SK-N-DZ (cell line): ENCODE measurements at places on chromosomes 12 and 14.

- peak; percentile 81 for DNase-seq
Observed at GRCh38 chr14:65214741-65215140, 112.4 kb upstream of the MAX start.

GRCh38 chr14:60654334-60654821 is 5.1 kb upstream of the SIX1 start:
- peak; percentile 49 for DNase-seq

DNA sequence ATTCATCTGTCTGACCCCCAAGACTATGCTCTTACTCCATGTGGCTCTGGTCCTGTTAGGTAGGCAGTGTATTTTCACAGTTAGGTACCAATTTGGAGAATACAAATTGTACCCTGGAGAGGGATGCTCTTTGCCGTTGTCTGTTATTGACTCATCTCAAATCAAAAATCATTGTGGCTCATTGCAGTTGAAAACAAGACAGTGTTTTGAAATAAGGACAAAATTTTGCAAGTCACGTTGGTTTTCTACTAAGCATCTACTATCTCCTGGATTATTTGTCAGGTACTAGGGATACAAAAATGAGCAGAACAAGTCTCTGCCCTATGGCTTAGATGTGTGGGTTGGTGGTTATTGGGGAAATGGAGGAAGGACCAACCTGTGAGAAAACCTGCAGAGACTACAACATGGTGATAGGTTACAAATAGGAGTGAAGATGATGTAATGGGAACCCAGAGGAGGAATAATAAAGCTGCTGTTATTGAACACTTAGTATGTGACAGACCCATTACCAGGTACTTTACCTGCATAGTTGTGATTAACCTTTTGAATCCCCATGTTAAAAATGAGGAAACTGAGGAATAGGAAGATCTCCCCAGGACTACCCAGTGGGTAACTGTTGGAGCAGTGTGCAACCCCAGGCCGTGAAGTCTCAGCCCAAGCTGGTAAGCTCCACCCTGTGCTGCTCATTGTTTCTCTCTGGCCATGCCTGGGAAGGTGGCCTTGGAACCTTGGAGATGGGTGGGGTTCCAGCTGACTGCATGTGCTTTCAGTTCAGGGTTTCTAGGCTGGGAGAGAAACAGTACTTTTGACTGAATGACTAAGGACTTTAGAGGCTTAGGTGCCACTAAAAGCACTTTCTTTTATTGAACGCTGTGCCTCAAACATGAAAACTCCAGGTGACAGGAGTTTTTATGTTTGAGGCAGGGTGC is 72.9 kb upstream of the SRSF5 start:
- DNase-seq = no peak

GRCh38 chr12:49585477-49586459 is 17.8 kb upstream of the MCRS1 start:
- DNase-seq = no peak

DNA sequence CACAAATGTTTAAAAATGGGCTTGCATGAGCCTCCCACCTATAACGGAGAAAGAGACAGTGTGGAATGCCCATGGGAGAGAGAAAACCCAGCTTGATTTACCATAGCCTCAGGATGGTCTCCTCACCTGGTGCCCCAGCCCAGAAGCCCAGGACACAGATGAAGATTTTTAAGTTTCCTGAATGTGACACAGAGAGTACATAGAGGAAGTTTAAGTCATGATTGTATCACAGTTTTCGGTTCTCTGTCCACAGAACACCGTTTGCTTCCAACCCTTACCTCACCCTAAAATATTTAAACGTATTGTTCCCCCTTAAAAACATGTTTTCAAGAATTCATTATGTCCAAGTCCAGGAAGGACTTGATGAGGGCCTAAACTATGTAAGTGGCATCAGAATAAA is 56.2 kb downstream of the NELL2 start:
- DNase-seq = no peak

DNA sequence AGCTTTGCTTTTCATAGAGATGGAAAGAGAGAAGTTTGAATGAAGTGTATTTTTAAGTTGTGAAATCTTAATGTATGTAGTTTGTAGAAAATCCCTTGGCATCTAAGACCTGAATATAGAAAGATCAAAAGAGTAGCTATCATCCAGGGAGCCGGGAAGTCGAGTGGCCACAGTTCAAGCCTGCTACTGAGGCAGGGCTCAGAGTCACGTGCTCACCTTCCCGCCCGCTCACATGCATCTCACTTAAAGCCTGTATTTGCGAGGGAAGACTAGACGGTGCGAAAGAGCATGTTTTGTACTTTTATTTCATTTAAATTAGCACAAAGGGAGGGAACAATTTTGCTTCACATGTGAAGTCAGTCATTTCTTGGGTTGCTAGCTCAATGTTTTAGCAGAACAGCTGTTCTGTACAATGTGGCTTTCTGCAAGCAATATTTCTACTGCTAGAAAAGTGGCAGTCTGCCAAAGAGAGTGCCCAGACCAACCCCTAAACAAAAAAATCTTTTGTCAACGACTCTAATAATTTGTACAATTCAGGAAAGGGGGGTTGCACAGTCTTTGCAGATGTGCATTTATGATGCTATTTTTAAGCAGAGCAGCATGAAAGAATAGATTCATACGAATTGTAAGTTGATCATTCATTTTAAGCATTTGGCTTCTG is 290.7 kb downstream of the NPAS3 start:
- DNase-seq = no peak

DNA sequence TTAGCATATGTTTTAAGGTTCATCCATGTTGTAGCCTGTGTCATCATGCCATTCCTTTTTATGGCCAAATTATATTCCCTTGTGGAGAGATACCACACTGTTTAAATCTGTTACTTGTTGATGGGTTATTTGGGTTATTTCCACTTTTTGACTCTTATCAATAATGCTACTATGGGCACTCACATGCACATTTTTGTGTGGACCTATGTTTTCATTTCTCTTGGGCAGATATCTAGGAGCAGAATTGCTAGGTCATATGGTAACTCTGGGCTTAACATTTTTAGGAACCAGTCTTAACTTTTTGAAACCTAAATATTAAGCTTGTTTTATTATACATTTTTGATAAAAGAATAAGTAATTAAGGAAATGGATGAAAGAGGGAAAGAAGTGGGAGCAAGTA is 4.0 kb downstream of the EML1 start:
- DNase-seq = no peak

DNA sequence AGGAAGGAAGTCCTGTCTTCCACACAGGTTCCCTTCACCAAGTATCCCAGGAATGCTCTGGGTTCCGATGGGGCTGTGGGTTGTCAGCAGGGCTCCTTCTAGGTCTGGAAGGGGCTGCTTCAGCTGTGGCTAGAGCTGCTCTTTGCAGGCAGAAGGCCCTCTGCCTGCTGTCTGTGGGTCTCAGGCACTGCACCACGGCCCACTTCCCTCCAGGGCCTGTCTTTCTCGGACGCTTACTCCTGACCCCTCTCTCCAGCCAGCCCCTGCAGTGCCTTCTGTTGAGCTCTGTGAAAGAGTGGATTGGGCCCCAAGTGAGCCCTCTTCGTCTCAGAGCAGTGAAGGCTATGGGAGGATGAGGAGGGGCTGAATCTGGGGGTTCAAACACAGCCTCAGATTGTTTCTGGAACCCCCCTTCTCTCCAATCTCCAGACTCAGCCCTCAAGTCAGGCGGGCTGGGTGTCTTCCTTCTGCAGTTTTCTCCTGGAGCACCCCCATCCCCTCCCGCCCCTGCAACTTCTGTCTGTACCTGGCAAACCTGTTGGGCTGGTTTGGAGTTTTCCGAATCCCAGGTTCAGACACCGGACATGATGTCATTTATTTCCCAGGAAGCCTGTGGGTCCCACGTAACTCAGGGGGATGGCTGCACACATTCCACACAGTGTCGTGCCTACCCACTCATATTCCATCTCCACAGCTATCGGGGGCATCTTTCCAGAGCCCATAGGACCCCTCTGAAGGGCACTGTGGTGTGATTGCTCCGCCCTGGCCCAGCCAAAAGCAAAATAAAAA is 24.9 kb upstream of the SPPL3 start:
- no peak for DNase-seq

DNA sequence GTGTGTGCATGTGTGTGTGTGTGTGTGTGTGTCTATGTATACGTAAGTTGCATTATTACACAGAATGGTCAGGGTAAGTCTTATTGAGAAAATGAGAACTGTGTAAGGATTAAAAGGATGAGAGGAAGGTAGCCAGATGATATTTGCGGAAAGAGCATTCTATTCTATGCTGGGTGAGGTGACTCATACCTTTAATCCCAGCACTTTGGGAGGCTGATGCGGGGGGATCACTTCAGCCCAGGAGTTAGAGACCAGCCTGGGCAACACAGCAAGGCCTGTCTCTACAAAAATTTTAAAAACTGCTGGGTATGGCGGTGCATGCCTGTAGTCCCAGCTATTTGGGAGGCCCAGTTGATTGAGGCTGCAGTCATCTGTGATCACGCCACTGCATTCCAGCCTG is 103.7 kb downstream of the SLC38A1 start:
- no peak for DNase-seq

DNA sequence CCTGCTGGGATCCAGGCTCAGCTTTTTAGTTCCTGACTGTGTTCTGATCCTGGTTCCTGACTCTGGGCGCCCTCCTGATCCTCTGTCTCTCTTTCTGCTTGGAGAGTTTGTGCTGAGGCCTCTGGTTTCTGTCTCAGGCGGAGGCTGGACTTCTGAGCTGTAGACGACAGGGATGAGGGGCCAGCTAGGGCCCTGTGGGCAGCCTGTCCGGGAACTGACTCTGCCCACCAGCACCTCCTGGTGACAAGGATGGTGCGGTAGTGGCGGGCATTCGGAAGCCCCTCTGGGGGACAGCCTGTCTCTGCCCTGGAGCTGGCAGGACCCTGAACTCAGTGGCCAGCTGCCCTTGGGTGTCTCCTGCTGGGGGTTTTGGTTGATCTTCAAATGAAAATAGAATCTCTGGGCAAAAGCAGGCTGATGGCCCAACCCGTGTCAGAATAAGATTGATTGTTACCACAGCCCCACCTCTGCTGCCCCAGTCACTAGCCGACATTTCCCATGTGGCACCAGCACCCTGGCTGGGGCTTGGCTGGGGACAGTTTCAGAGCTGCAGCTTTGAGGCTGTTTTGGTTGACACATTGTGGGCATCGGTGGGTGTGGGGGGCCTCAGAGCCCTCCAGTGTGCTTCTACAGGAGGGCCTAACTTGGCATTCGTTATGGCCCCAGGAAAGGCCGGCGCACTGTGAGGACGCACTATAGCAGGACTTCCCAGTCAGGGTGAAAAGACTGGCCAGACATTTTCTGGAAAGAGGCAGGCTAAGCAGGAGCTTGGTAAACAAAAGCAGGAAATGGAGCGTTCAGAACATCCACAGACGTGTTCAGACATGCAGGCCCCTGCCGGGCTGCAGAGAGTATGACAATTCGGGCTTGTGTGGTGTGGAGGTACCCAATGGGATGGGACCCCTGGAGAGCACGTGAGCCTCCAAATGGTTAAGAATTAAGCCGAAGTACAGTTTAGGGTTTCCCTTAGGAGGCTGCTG is 16.2 kb downstream of the KRT80 start:
- DNase-seq = no peak

DNA sequence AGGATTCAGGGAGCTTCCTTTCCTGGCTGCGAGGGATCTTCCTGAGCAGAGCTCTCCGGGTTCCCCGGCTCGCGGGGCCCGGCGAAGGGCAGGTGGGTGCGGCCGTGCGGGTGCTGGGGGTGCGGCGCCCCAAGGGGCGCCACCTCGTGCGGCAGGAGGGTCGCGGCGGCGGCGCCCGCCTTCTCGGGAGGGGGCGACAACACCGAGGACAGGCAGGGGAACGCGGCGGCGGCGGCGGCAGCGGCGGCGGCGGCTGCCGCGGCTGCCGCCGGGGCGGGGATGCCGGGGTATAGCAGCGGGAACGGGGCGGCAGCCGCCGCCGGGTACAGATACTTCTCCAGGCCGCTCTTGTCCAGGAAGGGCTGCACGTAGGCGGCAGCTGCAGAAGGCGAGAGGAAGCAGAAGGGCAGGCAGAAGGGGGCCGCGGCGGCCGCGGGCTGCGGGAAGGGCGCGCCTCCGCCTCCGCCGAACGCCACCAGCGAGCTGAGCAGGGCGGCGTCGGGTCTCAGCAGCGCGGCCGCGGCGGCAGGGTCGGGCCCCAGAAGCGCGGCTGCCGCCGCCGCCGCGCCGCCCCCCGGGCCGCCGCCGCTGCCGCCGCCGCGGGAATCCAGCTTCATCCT is 2.7 kb downstream of the BHLHE41 start:
- DNase-seq = no peak

DNA sequence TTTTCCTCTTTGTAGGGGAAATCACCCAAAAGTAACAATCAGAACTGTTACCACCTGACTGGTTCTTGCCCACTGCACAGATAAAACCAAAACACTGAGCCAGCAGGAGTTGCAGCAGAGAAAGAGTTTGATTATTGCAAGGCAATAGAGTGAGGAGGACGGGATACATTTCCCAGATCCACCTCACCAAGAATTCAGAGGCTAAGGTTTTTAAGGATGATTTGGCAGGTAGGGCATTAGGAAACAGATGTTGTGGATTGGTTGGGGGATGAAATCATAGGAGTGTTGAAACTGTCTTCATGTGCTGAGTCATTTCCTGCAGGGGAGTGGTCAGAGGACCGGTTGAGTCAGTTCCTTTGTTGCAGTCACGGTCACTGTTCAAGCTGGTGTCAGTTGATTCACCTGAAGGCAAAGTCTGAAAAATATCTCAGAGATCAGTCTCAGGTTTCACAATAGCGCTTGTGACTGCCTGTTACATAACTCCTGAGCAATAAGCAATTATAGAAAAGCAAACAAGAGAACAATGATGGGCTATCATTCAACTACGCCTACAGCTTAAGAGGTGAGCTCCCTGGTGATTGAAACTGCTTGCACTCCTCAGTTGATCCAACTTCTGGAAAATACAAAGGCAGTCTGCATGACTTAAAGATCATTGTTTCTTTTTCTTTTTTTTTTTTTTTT is 20.3 kb upstream of the AMN1 start:
- DNase-seq = no peak

DNA sequence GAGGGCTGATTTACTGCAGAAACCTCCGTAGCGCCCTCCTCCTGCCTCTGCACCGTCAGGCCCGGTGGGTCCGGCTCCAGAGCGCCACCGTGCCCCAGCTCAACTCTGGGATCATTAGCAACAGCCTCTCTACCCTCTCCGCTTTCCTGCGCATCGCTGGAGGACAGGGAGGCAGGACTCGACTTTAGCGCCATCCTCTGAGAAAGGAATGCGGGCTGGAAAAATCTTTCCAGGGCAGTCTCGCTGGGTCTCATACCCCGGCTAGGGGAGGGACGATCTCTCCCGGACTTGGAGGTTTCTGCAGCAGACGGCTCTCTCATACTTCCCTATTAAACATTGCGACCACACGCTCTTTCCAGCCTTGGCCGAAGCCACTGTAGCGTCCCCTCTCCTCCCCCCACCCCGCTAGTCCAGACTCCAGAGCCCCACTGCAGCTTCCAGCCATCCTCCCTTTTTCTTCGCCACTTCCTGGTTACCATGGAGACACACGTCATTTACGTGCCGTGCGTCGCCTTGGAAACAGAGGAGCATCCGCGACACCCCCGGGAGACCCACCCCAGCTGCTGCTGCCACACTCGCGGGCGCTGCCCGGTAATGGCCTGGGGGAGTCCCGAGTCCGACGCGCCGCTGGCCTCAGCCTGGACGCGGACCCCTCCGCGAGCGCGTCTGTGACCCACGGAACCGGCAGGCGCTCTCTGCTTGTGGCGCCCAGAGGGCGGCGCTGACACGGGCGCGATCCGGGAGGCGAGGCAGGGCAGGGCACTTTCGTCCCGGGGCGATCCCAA is at the start of gene CCDC184:
CCDC184 (plus strand) TSS at position 554 of the 785 bp plus-strand sequence. CDS start 479 bp downstream, outside the sequence.
- DNase-seq = peak; percentile 92

- peak; percentile 11 for DNase-seq
Observed at GRCh38 chr12:120037851-120038250, 48.8 kb downstream of the BICDL1 start.
